ENCODE measurements at places on chromosomes 3 and 15.
A peak's percentile ranks its signal among the peaks of the same experiment; 100 is the strongest.

GRCh38 chr3:51679318-51679717, 8.3 kb downstream of the TEX264 start:
- H3K27me3 ChIP-seq, result no peaks in the 10 kb centered on the region
- peaks cover 89% of the 10 kb centered on the region for H3K36me3 ChIP-seq
- peaks cover 27% of the 10 kb centered on the region for H3K4me1 ChIP-seq
- H3K27ac ChIP-seq, result no peak overlapping the region

- no peak overlapping the region for H3K4me3 ChIP-seq
- no peaks in the 10 kb centered on the region for H3K27me3 ChIP-seq
- no peaks in the 10 kb centered on the region for H3K36me3 ChIP-seq
- H3K27ac ChIP-seq, result no peak overlapping the region
- no peaks in the 10 kb centered on the region for H3K4me1 ChIP-seq
Measured at GRCh38 chr3:72953325-72953956, 43.2 kb upstream of the PPP4R2 start.

DNA sequence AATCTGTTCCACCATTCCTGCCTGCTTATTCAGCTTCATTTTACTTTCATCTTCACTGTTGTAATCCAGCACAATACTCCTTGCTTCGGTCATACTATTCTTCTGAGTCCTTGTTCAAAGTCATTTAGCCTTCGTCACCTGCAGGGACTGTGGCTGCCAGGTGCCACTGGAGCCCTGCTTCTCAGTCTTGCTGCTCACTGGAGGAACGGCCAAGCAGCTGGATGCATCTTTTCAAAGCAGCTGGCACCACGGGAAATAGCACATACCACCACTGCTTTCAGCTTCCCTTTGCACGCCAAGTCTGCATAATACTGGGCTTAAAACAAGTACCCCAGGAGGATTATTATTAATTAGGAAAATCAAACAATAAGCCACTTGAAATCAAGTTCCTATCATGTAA, 287.6 kb downstream of the BCHE start:
- DNase-seq, result no peak
- H3K4me1 ChIP-seq, result no peaks in the 10 kb centered on the region
- H3K36me3 ChIP-seq, result no peaks in the 10 kb centered on the region
- no peaks in the 10 kb centered on the region for H3K27me3 ChIP-seq
- H3K4me3 ChIP-seq, result no peak overlapping the region

GRCh38 chr3:101836652-101837598, 12.4 kb upstream of the NFKBIZ start:
- no peaks in the 10 kb centered on the region for H3K36me3 ChIP-seq
- peaks cover 24% of the 10 kb centered on the region for H3K4me1 ChIP-seq
- DNase-seq, result no peak
- H3K27me3 ChIP-seq, result no peaks in the 10 kb centered on the region

DNA sequence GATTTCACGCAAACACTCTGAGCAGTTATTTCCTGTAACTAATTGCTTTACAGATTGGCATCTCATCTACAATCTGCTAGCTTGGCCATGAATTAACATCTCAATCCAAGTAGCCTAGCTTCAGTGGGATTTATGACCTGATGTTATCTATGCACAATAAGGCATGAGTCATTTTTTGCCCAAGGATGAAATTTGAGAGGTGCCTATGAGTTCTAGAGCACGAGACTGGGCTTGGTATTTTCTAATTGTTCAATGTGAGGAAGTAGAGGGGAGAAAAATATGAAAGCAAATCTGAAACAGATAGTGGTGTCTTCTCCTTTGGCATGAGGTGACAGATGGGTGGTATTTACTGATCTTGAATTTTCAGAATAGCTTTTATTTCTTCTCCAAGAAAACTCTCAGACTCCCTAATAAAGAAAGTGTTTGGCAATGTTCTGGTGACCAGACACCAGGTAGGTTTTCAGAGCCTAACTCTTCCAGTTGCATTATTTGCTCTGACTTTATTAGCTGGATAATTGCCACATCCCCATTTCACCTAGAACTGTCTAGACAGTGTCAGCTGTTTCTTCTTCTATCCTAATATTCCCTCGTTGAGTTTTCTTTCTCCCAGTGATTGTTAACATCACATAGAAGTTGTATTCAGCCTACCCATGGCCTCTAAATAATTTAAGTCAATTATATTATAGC, 301.0 kb upstream of the UMPS start:
- no peaks in the 10 kb centered on the region for H3K27me3 ChIP-seq
- no peak overlapping the region for H3K27ac ChIP-seq
- no peak overlapping the region for H3K4me3 ChIP-seq
- no peaks in the 10 kb centered on the region for H3K4me1 ChIP-seq
- H3K36me3 ChIP-seq, result no peaks in the 10 kb centered on the region

GRCh38 chr15:28980709-28981350, 95.1 kb downstream of the APBA2 start:
- H3K4me3 ChIP-seq, result no peak overlapping the region
- H3K27ac ChIP-seq, result no peak overlapping the region
- H3K27me3 ChIP-seq, result no peaks in the 10 kb centered on the region
- no peaks in the 10 kb centered on the region for H3K4me1 ChIP-seq
- DNase-seq, result no peak
- no peaks in the 10 kb centered on the region for H3K36me3 ChIP-seq

GRCh38 chr15:65870889-65871533, 1.7 kb downstream of the RAB11A start:
- peak overlapping the region; percentile 98 for H3K27ac ChIP-seq
- DNase-seq, result no peak
- H3K27me3 ChIP-seq, result no peaks in the 10 kb centered on the region
- peaks cover 19% of the 10 kb centered on the region for H3K4me1 ChIP-seq
- no peaks in the 10 kb centered on the region for H3K36me3 ChIP-seq

GRCh38 chr3:94185753-94186152, 122.9 kb downstream of the NSUN3 start:
- no peaks in the 10 kb centered on the region for H3K27me3 ChIP-seq
- no peaks in the 10 kb centered on the region for H3K36me3 ChIP-seq
- H3K27ac ChIP-seq, result no peak overlapping the region
- H3K4me1 ChIP-seq, result no peaks in the 10 kb centered on the region
- no peak overlapping the region for H3K4me3 ChIP-seq

DNA sequence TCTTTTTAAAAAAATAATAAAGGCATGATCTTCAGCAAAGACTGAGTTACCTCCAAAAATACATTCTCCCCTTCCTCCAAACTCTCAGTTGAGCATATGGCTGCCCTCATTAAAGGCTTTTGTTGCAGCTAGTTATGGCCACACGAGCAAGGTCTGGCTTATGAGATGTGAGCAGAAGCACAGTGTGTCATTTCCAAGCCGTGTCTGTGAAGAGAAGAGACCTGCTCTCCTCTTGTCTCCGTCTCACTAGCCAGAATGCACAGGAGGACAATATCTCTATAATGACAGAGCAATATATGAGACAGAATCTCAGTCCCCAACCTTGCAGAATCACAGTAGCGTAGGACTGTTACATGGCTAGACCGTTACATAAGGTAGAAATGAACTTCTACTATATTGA, 152.3 kb downstream of the MAGI1 start:
- DNase-seq, result no peak
- no peaks in the 10 kb centered on the region for H3K36me3 ChIP-seq
- H3K27me3 ChIP-seq, result no peaks in the 10 kb centered on the region
- no peak overlapping the region for H3K27ac ChIP-seq

DNA sequence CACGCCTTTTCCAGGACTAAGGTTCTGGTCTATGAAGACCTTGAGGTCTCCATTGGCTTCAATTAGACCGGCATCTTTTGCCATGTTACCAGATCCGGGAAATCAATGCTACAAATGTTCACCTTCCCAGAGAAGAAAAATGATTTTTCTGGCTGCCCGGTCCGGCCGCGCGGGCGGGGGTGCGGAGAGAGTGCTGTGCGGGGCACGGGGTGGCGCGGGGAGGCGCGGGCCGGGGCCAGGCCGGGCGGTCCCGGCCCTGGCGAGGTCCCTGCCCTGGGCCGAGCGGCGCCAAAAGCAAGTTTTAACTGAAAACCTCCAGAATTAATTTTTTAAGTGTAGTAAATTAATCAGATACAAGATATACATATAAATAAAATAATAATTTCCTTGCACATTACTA, 128.2 kb downstream of the MINAR1 start:
- H3K27ac ChIP-seq, result no peak overlapping the region
- H3K27me3 ChIP-seq, result no peaks in the 10 kb centered on the region
- DNase-seq, result no peak
- H3K36me3 ChIP-seq, result no peaks in the 10 kb centered on the region
- no peak overlapping the region for H3K4me3 ChIP-seq

- H3K4me1 ChIP-seq, result no peaks in the 10 kb centered on the region
- no peak overlapping the region for H3K4me3 ChIP-seq
- no peaks in the 10 kb centered on the region for H3K36me3 ChIP-seq
- no peak for DNase-seq
Measured at GRCh38 chr3:191070201-191070600, 128.8 kb upstream of the OSTN start.

DNA sequence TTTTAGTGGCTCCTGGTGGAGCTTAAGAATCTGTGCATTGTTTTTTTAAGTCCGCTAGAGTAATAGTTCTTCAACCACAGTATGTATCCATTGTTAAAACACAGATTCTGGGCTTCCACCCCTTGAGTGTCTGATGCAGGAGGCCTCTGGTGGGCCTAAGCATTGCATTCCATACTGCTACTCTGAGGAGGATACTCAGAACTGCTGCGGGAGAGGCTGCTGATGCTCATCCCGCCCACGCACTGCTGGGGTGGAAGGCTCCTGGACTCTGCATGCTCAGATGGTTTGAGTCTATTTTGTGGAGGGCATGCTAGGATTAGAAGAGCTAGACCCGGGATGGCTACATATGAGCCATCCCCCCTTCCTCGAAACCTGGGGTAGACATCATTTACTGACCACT, 74.4 kb downstream of the THSD4 start:
- H3K4me1 ChIP-seq, result no peaks in the 10 kb centered on the region
- no peak for DNase-seq
- no peaks in the 10 kb centered on the region for H3K27me3 ChIP-seq
- no peak overlapping the region for H3K4me3 ChIP-seq
- H3K27ac ChIP-seq, result no peak overlapping the region

GRCh38 chr3:38446085-38446686, 7.5 kb upstream of the ACVR2B start:
- H3K27ac ChIP-seq, result no peak overlapping the region
- no peaks in the 10 kb centered on the region for H3K27me3 ChIP-seq
- no peaks in the 10 kb centered on the region for H3K4me1 ChIP-seq
- H3K4me3 ChIP-seq, result no peak overlapping the region
- no peaks in the 10 kb centered on the region for H3K36me3 ChIP-seq

GRCh38 chr15:65189102-65189740, 4.1 kb upstream of the CLPX start:
- H3K36me3 ChIP-seq, result no peaks in the 10 kb centered on the region
- no peak overlapping the region for H3K27ac ChIP-seq
- H3K27me3 ChIP-seq, result no peaks in the 10 kb centered on the region
- no peak overlapping the region for H3K4me3 ChIP-seq
- peaks cover 9% of the 10 kb centered on the region for H3K4me1 ChIP-seq

- H3K27ac ChIP-seq, result no peak overlapping the region
- H3K4me1 ChIP-seq, result peaks cover 11% of the 10 kb centered on the region
- no peaks in the 10 kb centered on the region for H3K27me3 ChIP-seq
- H3K4me3 ChIP-seq, result no peak overlapping the region
- no peaks in the 10 kb centered on the region for H3K36me3 ChIP-seq
- DNase-seq, result no peak
Measured at GRCh38 chr3:172271386-172271976, 176.8 kb downstream of the GHSR start.

- H3K4me1 ChIP-seq, result peaks cover 39% of the 10 kb centered on the region
- no peaks in the 10 kb centered on the region for H3K27me3 ChIP-seq
- H3K27ac ChIP-seq, result no peak overlapping the region
Measured at GRCh38 chr3:16888785-16889607, 4.2 kb downstream of the PLCL2 start.

- no peaks in the 10 kb centered on the region for H3K27me3 ChIP-seq
- peaks cover 4% of the 10 kb centered on the region for H3K4me1 ChIP-seq
- no peaks in the 10 kb centered on the region for H3K36me3 ChIP-seq
- peak overlapping the region; percentile 84 for H3K27ac ChIP-seq
- no peak for DNase-seq
Measured at GRCh38 chr3:150469031-150469930, 61.2 kb downstream of the TSC22D2 start.

- DNase-seq, result no peak
- no peak overlapping the region for H3K27ac ChIP-seq
- no peak overlapping the region for H3K4me3 ChIP-seq
- peaks cover 2% of the 10 kb centered on the region for H3K36me3 ChIP-seq
- H3K27me3 ChIP-seq, result no peaks in the 10 kb centered on the region
Measured at GRCh38 chr3:58414538-58415197, 19.0 kb downstream of the PDHB start.

DNA sequence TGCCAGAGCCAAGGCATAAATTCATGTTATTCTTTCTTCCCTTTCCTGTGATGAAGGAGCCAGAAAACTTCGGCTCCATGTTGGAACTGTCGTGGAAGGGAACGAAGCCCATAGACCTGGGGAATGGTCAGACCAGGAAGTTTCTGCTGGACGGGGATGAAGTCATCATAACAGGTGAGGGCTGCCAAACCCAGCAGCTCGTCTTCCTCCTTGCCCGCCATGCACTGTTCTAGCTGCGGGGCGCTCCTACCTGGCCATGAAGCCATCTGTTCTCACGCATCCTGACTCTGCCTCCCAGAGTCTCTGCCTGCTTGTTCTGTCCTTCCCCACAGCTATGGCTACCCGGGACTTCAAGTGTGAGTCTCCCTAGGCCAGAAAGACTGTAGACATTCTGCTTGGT, 28.2 kb downstream of the FAH start:
- DNase-seq, result no peak
- no peak overlapping the region for H3K27ac ChIP-seq
- peaks cover 22% of the 10 kb centered on the region for H3K4me1 ChIP-seq
- no peaks in the 10 kb centered on the region for H3K36me3 ChIP-seq

- no peak for DNase-seq
- no peaks in the 10 kb centered on the region for H3K36me3 ChIP-seq
- peak overlapping the region; percentile 14 for H3K27ac ChIP-seq
- peaks cover 31% of the 10 kb centered on the region for H3K4me1 ChIP-seq
Measured at GRCh38 chr3:294096-294495, 97.5 kb downstream of the CHL1 start.

GRCh38 chr15:82108489-82109078, 62.8 kb upstream of the MEX3B start:
- no peak overlapping the region for H3K27ac ChIP-seq
- no peaks in the 10 kb centered on the region for H3K27me3 ChIP-seq
- H3K4me1 ChIP-seq, result no peaks in the 10 kb centered on the region
- no peak overlapping the region for H3K4me3 ChIP-seq

DNA sequence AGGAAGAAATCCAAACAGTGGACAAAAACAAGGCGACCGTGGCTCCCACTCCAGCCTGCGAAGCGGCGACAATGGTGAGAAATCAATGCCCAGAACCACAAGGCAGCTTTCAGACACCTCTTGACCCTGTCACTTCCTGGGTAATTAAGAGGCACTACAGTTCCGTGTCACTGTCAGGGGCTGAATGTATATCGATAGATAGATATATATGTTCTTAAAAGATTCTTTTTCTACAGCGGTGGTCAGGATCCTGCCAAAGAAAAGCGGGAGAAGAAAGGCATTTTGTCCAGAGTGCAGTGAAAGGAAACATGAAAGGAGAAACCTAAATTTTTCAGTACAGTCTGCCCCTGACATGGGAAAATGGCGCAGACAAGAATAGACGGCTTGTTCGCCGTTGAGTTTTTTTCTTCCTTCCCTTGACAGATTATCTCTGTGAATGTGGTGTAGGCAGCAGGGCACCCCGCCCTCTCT, 56.2 kb upstream of the HES1 start:
- no peaks in the 10 kb centered on the region for H3K36me3 ChIP-seq
- no peak for DNase-seq
- no peak overlapping the region for H3K4me3 ChIP-seq
- no peaks in the 10 kb centered on the region for H3K27me3 ChIP-seq
- peaks cover 22% of the 10 kb centered on the region for H3K4me1 ChIP-seq
- H3K27ac ChIP-seq, result no peak overlapping the region
